ENCODE measurements at places on chromosomes 3 and 15.

DNA sequence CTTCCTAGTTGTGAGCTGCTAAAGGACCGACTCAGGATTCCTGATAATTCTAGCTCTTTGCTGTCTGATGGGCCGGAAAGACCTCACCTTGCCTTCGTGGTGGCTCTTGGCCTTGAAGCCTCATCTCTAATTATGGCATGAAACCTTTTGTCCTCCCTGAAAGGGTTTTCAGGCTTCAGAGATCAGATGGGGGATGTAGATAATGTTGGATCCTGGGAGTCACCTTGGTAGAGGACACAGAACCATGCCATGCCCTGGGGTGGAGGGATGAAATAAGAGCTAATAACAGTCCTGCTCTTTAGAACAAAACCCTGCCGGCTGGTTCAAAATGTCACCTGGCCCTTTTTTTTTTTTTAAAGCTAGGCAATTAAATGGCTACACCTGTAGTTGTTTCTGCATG is 50.8 kb upstream of the SYN2 start:
- DNase-seq = no peak

DNA sequence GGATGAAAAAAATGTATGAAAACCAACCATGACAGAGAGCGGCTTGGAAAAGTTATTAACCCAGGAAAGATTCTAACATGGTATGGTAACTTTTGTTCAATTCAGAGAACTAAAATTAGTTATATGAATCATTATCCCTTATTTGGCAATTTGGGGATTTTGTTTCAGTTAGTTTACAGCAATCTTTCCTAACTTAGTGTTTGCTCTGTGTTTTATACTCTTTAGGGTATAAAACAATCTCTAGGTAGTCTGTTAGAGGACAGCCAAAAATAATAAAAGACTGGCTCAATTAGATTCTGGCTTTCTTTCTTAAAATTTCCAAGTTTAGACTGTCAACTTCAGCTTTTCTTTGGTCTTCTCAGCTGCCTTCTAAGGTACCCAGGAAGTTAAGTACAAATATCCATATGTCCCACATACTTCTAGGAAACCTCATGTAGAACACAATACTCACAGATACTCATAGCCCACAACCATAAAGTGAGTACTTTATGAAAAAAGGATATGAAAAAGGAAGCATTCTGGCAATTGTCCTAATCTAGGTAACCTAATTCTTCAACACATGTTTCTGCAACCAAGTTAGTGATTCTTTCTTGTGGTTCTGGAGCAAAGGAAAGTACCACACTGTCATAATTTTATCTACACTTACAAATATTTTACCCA is 849.3 kb downstream of the ROBO1 start:
- DNase-seq = no peak

- DNase-seq = no peak
Observed at GRCh38 chr15:82051664-82052063, 5.8 kb upstream of the MEX3B start.

- DNase-seq = no peak
Observed at GRCh38 chr15:64845831-64846595, 4.3 kb downstream of the PLEKHO2 start.

DNA sequence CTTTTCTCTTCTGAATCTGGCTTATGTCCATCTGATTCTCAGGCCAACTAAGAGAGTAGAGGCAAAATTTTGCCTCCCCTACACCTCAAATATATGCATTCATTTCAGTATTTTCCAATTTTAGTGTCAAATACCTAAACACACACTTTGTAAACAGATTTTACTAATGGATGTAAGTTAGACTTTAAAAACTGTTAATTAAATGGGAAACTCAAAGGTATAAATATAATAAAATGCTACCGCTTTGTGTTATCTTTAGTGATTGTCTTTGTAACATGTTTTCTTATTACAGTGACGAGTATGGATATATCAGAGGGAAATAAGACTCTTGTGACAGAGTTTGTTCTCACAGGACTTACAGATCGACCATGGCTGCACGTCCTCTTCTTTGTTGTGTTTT is at the start of gene OR5AC2:
Gene OR5AC2 (plus strand): TSS at position 301 of the 400 bp plus-strand sequence. CDS start 0 bp downstream, at position 301.
- no peak for DNase-seq

GRCh38 chr3:122977746-122978466 is 49.7 kb downstream of the SEMA5B start:
- DNase-seq = no peak

All from hematopoietic multipotent progenitor cell treated with erythropoietin and hydrocortisone succinate and interleukin-3 and kit ligand, for 4 days (in vitro differentiated cells).